ENCODE measurements at places on chromosomes 13 and 19.

DNA sequence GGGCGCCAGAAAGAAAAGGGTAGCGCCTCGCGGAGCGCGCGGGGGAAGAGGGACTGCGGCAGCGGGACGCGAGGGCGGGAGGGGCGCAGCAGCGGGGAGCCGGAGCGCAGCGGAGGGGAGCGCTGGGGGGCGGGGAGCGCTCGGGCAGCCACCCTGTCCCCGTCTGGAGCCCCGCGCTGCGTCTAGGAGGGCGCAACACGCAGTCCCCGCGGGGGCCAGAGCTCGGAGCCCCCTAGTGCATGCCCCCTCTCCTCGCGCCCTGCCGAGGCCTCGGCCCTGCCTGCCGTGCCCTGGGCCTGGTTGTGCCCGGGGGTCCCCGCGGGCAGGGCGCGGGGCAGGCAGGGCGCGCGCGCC lies 37.9 kb downstream of the SOX1 start:
- DNase-seq: no peak

- DNase-seq: peak; percentile 69
Measured at GRCh38 chr13:20425819-20426219, 99.8 kb downstream of the CRYL1 start.

- DNase-seq: no peak
Measured at GRCh38 chr13:32068255-32068654, 36.7 kb downstream of the FRY start.

- DNase-seq: no peak
Measured at GRCh38 chr13:40404967-40405716, 261.3 kb downstream of the FOXO1 start.

GRCh38 chr13:40337651-40338050 lies 328.8 kb downstream of the FOXO1 start:
- DNase-seq: no peak

DNA sequence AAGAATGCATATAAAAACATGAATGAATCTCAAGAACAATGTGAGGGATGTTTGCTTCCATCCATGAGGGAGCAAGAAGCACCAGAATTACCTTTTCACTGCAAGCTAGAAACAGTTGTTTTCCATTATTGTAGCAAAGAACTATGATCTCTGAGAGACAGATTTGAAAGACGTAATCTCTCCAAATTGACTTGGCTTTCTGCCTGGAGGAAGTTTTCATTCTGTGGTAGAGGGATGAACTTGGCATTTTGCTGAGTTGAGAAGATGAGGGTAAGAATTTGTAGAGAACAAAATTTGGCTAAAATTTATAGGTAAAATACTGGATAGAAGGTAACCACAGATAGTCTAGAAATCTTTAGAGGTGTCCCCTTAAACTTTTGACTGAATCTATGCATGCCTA lies 496.8 kb downstream of the TDRD3 start:
- no peak for DNase-seq

- no peak for DNase-seq
Measured at GRCh38 chr13:111956261-111957151, 110.4 kb upstream of the SOX1 start.

DNA sequence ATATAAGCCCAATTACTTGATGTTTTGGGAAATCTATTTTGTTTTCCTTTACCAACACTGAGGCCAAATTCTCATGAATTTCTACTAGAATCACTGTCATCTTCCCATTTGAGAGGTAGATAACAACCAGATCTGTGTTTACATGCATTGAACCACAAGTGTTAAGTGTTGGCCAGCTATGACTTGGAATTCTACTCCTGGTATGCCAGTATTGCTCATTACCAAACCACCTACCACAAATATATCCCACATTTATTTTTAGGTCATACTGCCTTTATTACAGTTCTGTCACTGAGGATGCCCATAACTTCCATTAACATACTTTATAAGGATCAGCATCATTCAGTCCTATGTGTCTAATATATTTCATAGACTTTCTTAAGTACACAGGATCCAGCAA lies 328.9 kb downstream of the DIAPH3 start:
- DNase-seq: no peak
